ENCODE measurements at places on chromosomes 16 and 17. TPM values are rescaled to one million over a fixed set of nuclear protein-coding genes. Genes with fewer than 3 reads are reported as not detected.

GRCh38 chr16:78684030-78684611, 584.7 kb downstream of the WWOX start:
- DNase-seq = no peak

DNA sequence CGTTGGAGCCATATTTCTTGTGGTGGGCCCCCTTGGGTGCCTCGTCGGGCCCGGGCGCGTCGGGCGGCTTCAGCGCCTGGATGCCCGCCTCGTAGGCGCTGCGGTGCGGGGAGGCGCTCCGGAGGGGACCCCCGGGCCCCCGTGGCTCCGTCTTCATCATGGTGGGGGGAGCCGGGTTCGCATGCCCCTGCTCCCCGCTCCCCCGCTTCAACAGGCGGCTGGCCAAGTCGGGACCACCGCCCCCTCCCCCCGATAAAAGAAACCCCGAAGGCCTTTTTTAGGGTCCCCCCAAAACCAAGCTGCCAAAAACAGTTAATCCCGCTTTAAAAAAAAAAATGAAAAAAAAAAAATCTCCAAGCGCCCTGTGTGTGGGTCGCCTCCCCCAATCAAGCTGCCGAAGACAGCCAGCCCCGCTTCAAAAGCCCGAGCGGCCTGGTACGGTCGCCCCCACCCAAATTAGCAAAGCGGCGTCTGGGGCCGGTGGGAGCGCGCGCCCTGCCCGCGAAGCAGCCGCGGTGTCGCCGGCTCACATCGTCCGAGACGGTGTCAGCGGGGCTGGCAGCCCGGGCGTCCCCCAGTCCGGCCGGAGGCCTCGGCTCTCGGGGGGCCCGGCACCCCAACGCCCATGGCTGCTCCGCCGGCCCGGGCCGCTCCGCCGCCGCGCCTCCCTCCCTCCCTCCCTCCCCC, at the start of gene PPP1R9B:
Gene PPP1R9B, minus strand, starts transcription at position 324 of the 687 bp plus-strand sequence. Its CDS starts 164 bp downstream, at position 160.
- DNase-seq = no peak

GRCh38 chr17:77441130-77441920, 300.6 kb downstream of the SEC14L1 start:
- DNase-seq = no peak

DNA sequence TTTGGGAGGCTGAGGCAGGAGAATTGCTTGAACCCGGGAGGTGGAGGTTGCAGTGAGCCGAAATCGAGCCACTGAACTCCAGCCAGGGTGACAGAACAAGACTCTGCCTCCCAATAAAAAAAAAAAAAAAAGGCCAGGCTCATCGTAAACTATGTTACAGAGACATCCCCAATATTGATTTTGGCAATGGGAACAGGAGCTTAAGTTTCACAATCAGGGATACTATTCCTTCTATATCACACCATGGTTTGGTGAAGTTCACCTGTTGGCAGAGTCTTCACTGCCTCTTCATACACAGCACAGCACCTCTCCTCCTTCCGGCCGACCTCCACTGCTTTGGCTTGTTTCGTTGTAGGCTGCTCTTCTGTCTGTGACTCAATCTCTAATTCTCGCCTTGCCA, 21.2 kb downstream of the UTP6 start:
- no peak for DNase-seq

GRCh38 chr16:4846503-4846900, 586 bp downstream of the GLYR1 start:
- peak; percentile 41 for DNase-seq

GRCh38 chr16:82954224-82954929, 327.6 kb downstream of the CDH13 start:
- no peak for DNase-seq

DNA sequence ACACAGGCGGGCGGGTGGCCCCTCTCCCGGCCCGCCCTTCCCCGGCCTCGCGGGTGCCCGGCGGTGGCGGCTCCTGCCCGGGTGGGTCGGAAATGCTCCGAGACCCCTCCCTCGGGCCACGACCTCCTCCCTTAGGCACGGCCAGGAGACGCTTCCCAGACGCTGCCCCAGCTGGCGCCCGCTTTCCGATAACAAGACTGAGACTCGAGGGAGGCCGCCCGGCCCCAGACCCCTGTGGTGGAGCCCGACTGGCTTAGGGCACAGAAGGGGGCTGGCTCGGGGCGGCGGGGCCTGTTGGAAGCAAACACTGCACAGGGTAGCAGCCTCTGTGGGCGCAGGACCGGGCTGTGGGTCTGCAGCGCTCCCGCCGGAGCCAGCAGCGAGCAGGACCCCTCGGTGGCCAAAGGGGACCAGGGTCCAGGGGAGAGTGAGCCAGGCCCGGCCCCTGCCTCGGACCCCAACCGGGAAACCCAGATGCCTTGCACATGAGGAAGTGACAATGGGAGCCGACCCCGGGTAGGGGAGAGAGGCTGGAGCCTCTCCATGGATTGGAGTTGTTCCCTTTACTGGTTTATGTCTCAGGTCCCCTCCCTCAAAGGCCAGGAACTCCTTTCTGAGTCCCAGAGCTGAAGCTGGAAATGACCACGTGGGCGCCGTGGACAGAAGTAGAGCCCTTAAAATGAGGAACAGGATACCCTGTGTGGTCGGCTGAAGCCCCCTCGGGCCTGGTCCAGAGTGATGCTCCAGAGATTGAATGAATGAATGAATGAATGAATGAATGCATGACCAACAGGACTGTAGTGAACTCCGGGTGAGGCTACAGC, 19.8 kb upstream of the ADCY7 start:
- no peak for DNase-seq

- no peak for DNase-seq
These were observed 4.9 kb downstream of the RUNDC1 start for GRCh38 chr17:42985225-42985624.

DNA sequence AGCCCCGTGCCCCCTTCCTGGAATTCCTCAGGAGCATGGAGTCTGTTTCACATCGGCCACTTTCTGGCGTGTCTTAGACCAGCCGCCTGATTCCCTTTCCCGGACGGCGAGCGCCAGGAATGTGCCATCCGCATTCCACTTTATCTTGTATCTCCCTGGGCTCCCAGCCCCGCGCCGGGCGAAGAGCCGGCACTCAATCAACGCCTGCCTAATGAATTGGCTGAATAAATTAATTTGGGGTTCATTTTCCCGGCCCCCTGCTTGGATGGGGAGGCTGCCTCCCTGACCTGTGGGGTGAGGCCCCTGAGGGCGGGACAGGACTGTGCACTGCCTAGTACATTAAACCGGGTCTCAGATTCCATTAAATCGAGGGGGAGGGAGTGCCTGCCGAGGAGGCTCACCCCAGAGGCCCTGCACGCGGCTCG, 282.3 kb upstream of the TNRC6C start:
- no peak for DNase-seq

DNA sequence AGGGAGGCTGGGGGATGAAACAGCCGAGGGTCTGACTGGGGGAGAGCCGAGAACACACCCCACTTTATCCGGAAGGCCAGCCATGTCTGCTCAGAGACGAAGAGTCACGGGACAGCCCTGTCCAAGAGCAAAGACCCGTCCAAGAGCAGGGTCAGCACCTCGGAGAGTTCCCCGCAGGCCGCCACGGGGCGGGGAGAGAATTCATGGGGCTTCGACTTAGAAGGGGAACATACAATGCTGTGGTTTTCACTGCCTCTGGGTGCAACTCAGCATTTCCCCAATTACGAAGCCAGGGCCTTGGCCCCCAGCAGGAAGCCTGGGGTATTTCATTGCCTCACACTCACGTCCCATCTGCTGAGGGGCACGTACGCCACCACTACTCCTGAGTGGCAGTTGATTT, 59.3 kb downstream of the JPH3 start:
- no peak for DNase-seq

DNA sequence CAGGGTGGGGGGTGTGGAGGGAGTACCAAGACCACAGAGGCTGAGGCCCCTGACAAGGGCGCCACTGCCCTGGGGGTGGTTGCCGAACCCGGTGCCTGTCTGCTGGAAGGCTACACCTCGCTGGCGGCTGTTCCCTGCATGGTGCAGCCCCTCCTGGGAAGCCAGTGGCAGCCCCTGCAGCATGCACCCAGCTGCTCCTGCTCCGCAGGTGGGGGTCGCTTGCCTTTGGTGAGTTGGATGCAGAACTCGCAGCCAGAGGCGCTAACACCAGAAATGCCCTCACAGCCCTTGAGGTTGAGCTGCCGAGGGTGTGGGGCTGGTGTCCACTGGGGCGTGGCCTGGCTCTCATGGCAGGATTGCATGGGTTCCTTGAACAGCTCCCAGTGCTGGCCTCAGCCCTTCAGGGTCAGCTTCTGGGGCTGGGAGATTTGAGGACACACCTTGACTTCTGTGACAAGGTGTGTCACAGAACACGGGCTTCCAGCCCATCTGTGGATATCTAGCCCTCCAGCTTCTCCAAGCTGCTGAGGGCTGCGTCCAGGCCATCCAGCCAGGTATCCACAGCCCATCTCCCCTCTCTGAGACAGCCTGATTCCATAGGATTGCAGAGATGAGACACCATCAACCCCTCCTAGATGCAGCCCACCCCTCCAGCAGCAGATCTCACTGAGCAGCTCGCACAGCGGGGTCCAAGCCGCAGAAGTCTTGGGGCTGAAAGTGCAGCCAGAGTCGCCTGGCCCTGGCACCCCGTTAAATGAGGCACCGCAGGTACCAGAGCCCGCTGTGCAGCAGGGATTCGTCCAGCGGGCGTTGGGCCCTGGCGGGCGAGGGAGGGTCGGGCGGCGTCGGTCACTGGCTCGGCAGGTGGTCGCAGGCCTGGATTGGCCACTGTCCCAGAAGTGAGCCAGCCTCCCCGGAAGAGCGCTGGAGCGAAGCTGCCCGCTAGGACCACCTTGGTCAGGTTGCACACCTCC, 586.3 kb downstream of the KCNJ18 start:
- DNase-seq = no peak

DNA sequence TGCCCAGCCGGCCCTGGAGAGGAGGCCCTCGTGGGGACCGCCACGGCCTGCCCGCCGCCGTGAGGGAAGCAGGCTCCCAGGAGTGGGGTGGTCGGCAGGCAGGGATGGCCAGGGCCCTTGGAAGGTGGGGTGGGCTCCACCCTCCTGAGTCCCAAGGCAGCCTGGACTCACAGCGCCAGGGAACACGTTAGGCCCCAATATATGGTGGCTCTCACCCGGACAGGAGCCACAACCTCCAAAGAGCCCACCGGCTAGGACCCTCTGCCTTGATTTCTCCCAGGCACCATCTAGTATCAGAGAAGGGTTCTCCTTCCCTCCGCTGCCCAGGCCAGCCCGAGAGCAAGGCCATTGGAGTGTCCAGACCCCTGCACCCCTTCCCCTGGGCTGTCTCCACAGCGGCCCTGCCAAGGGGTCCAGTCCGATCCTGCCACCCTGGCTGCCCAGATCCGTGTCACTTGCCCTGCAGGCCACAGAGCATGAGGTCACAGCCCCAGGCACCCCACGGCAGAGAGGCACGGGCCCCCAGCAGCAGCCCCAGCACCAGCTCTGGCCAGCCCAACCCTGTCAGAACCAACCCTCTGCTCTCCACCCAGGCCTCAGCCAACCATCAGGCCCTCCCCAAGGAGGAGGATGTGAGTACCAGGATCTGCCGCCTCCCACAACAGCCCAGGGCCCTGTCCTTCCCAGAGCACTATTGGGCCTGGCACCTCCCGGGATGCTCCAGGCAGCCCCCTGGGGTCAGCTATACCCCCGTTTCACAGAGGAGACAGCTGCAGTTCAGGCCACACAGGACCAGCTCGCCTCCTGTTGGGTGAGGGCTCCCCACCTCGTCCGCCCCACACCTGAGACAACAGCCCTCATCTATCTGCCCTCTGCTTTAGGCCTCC, 1.1 kb upstream of the AXIN1 start:
- DNase-seq = no peak

GLYR1 gene
- total RNA-seq = 57.2 TPM

- no peak for DNase-seq
These were observed at the start of gene XAF1 for GRCh38 chr17:6755731-6756184. Gene XAF1, plus strand, starts transcription at chr17:6756046. Its CDS starts 33 bp downstream, at chr17:6756079.

DNA sequence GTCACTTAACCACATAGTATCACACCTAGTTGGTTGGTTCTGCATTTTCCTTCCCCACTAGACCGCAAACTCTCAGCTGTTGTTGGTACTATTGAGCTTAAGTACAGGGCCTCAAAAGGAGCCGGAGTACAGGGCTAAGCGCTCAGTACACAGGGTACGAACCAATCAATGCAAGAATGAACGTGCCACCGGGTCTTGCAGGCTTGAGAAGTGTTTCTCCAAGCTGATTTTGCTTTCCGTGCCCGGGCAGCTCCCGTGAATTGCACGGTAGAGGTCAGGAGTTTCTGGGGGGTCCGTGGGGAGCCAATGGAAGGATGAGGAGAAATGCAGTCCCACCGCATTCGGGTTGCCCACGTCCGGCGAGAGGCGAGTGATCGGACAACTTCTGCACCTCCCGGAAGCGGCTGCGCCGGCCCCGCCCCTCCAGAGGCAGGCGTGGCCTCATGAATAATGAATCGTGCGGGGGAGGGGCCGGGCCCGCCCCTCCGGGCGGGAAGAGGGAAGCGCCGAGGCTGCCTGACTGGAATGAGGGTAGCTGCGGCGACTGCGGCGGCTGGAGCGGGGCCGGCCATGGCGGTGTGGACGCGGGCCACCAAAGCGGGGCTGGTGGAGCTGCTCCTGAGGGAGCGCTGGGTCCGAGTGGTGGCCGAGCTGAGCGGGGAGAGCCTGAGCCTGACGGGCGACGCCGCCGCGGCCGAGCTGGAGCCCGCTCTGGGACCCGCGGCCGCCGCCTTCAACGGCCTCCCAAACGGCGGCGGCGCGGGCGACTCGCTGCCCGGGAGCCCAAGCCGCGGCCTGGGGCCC, at the start of gene SNTB2:
Gene SNTB2, plus strand, starts transcription at position 523 of the 804 bp plus-strand sequence. Its CDS starts 3 bp downstream, at position 526.
- DNase-seq = peak; percentile 92

DNA sequence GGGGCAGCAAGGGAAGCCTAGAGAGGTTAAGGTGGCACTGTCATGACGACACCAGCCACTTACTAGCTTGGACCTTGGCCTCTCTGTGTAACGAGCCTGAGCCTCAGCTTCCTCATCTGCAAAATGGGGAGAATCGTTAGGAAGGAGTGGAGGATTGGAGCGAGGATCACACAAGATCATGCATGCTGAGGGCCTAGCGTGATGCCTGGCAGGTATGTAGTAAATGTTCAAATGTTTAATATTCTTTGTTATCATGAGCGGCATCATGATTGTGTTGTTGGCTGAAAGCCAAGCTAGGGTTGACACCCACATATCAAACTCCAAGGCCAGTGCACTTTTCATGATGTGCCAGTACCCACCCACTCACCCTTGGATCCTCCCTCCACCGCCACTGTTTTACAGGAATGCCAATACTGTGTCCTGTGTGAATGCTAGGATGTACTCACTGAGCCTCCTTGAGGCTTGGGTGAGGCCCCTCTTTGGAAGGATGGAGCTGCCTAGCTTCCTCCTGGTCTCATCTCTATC, 192.5 kb downstream of the MSI2 start:
- DNase-seq = no peak

GRCh38 chr17:30586818-30587595, 109.8 kb downstream of the GOSR1 start:
- no peak for DNase-seq

ATPAF2 gene
- 15.7 TPM for total RNA-seq

GRCh38 chr17:82881900-82882714, 42.3 kb upstream of the ZNF750 start:
- no peak for DNase-seq

- DNase-seq = no peak
These were observed 21.8 kb upstream of the KIF19 start for GRCh38 chr17:74304184-74304583.

DNA sequence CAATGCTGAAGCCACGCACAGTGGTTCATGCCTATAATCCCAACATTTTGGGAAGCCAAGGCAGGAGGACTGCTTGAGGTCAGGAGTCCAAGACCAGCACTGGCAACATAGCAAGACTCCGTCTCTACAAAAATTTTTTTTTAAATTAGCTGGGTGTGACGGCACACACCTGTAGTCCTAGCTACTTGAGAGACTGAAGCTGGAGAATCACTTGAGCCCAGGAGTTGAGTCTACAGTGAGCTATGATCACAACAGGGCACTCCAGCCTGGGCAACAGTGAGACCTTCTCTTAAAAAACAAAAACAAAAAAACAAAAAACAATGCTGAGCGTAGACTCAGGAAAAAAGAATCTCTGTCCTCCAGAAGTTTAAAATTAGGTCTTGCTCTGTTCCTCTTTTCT, 6.1 kb downstream of the GNA13 start:
- no peak for DNase-seq

Data from breast epithelium (tissue), 4 donors.